ENCODE measurements at places on chromosomes 5 and 9.

GRCh38 chr5:56389261-56389660 is 156.1 kb upstream of the ANKRD55 start:
- no peak for DNase-seq

GRCh38 chr9:72394066-72394465 is 29.1 kb upstream of the ZFAND5 start:
- no peak for DNase-seq

GRCh38 chr5:34591723-34592122 is 64.4 kb upstream of the RAI14 start:
- DNase-seq, result no peak

DNA sequence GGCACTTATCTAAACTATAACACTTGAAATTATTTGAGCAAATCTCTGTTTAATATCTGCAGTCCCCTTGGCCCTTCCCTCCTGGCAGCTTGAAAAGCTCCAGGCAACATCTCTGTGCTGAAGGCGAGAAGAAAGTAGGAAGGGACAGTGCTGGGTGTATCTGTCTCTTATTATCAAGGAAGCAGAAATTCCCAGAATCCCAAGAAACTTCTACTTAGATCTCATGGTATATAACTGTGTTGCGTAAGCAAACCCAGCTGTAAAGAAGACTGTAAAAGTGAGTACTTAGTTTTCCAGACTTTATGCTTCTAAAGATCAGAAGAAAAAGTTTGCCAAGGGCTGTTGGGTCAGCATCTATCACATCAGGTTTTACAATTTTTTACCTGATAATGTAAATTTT is 1869.8 kb downstream of the MAT2B start:
- no peak for DNase-seq

- DNase-seq, result no peak
Observed at GRCh38 chr5:111758284-111758628, 1.3 kb upstream of the NREP start.

DNA sequence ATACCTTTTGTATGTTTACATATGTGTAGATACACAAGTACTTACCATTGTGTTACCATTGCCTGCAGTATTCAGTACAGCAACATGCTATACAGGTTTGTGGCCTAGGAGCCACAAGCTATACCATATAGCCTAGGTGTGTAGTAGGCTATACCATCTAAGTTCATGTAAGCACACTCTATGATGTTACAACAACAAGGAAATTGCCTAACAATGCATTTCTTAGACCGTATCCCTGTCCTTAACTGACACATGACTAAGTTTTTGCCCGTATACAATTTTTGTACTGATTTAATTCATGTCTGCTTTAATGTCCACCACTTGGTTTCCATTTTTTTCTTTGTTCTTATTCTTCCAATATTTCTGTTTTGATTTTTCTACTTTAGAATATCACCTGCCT is 18.5 kb downstream of the TNPO1 start:
- DNase-seq, result no peak

DNA sequence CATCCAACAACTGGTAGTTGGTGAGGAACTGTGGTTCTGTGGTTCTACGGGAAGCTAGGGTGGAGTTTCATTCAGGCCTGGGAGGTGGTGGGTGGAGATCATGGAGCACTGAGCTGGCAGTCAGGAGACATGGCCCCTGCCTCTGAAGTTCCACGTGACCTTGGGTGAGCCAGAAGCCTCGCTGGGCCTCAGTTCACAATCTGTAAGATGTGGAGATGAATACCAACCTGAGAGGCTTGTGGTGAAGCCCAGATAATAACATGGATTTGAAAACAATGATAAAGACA is 177.9 kb downstream of the MACROH2A1 start:
- no peak for DNase-seq

DNA sequence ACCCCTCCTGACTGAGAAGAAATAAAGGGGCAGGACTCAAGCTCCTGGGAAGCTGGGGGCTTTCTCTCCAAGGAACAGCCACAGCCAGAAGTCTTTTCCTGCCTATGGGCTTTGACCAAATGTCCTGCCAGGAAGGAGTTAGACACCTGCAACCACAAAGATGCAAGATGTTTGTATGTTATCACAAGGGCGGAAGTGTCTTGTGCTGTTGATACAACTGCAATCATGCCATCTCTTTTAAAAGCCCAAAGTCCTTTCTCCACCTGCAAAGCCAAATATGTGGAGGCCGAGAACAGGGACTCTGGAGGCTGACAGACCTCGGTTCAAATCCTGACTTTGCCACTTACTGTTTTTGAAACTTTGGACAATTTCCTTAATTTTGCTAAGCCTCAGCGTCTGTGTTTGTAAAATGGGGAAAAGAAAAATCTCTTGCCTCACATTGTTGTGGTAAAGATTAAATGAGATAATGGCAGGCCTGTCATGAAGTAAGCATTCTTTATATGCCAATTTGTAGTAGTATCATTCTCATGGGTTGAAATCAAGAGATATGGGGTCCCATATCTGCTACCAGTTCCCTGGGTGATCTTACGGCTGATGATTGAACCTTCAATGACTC is 17.0 kb downstream of the HRH2 start:
- no peak for DNase-seq

DNA sequence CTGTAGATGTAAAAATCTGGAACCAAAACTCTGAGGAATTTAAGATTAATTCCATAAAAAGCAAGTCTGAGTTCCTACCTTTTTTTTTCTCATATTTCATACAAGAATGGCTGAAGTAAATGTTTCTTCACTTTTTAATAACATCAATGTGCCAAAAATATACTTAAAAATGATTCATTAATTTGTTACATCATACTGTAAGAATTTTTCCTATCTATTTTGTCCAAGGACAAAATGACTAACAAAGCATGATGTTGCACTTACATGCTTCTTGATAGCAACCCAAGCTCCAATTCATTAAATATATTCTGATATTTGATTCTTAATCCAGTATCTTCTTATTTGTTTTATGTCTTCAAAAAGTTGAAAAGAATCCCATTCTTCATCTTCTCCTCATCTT is 988.3 kb downstream of the TLE1 start:
- DNase-seq, result no peak

- DNase-seq, result no peak
Observed at GRCh38 chr5:173850659-173851058, 37.5 kb upstream of the CPEB4 start.

- no peak for DNase-seq
Observed at GRCh38 chr5:131514316-131515283, 120.4 kb downstream of the RAPGEF6 start.

GRCh38 chr9:73239570-73240265 is 88.1 kb downstream of the ANXA1 start:
- DNase-seq, result no peak

GRCh38 chr9:73151653-73152542 is at the start of gene ANXA1:
TSS of gene ANXA1 (plus strand) at chr9:73151865. CDS start at chr9:73158536, 6,671 bp downstream.
- no peak for DNase-seq

GRCh38 chr9:81771571-81771970 is 82.2 kb upstream of the TLE1 start:
- DNase-seq, result no peak

DNA sequence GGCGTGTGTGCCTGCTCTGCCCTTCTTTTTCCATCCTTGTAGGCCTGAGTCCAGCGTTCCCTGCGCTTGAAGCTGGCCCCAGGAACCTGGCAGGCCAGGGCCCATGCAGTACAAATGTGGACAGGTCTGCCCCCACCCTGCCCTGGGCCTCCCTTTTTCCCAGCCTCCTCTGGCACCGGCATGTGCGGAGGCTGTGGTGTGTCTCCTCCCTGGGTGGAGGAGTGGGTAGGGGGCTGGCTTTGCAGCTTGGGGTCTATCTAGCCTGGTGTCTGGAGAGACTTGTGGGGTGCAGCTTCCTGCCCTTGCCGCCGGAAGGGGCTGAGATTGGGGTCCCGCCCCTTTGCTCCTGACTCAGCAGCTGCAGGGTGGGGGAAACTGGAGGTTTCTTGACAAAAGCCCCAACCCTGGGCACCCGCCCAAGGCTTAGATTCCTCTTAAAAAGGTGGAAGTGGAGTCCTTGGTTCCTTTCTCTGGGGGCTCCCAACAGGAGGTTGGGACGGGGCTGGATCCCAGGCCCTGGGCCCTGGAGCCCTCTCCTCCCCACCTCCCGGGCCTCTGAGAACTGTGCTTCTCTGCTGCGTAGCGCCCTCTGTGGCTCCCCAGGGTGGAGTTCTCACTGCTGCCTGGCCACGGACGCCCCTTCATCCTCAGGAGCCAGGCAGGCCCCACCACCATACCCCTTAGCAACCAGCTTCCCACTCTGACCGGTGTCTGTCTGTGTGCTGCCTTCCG is 18.0 kb downstream of the RXRA start:
- no peak for DNase-seq

- DNase-seq, result no peak
Observed at GRCh38 chr5:8953016-8953415, 592.9 kb downstream of the SEMA5A start.

Measured in activated T-helper 1 cell treated with anti-CD3 and anti-CD28 coated beads, Interleukin-2, amount 50 U/mL, for 16 hours (primary cell).